Adipocyte (in vitro differentiated cells): ENCODE measurements at places on chromosomes 6 and 20.

- peak; percentile 62 for DNase-seq
Observed at GRCh38 chr6:2990248-2990931, 9.3 kb upstream of the NQO2 start.

DNA sequence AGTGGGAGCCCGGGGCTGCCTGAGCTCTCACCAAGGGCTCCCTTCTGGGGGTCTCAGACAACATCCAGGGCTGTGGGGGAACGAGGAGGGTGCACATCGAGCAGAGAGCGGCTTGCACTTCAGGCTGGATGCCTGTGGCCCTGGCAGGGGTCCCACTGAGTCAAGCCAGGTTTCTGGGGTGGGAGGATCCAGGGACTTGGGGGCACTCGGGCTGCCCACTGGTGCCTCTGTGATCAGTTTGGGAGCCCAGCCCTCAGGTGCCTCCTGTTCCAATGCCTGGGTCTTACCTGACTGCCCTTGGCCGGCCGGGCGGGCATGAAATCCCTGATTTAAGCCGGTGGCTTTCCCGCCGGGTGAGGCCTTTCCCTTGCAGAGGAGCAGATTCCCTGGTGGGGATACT, 470 bp downstream of the COL20A1 start:
- DNase-seq, result no peak

DNA sequence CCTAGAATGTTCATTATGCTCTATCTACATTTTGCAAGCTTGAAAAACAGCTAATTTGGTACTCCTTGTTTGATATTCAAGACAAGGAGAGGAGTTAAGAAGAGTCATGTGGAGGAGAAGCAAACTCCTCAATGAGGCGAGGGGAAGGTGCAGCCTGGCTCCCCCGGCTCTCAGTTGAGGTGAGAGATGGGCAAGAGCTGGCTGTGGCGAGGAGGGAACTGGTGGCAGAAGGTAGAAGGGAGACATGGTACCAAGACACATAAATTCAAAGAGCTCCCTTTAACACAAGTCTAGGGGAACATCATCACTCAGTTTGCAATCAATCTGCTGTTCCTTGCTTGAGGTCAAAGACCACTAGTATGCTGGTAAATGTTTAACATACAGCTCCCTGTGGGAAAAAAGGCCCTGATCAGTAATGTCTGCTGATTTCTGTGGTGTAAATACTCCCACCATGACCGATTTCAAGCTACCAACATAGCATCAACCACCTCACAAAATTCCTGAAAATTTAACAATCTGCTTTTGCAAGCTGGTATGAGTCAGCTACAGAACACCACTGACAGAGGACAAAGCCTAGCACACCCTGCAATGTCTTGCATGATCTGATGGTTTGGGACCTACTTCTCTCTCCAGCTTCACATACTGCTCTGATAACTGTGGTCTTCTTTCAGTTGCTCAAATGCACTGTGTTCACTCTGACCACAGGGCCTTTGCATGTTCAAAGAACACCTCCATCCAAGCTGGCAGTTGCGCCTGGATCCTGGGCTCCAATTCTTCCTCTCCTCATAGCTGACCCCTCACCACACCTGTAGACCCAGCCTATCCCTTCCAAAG, 516.3 kb upstream of the CHD6 start:
- DNase-seq, result no peak

- no peak for DNase-seq
Observed at GRCh38 chr6:69012876-69013275, 377.8 kb downstream of the ADGRB3 start.

- DNase-seq, result peak; percentile 92
Observed at GRCh38 chr20:63835021-63835858, 4.2 kb upstream of the ZBTB46 start.

GRCh38 chr6:166567107-166567506, 19.4 kb downstream of the RAMACL start:
- DNase-seq, result peak; percentile 78
